ENCODE measurements at places on chromosomes 3 and 15.

DNA sequence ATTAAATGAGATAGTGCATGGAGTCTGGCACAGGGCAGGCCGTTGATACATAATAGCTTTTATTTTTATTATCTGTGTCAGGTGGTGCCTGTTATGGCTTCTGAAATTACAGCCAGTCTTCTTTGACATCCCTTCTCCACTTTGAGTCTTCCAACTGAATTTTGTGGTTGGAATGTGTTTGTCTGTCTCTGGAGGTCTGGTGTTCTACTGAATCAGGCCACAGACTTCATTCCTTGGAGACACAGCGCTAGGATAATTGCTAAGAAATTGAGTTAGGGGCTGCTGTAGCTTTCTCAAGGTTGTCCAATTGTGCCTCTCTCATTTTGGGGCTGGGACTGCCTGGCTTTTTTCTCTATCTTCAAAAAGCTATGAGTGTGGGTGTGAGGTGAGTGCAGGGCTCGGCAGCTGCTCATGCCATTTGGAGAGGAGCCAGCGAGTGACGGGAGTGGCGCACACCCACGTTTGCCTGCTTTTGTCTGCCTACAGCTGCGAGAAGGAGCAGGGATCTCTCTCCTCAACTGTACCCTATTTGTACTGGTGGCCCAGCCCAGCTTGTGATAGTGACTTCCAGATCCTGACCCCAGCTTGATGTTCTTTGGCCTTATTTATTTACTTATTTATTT lies 49.8 kb upstream of the SYN2 start:
- no peaks in the 10 kb centered on the region for H3K36me3 ChIP-seq
- no peak overlapping the region for H3K27ac ChIP-seq
- H3K4me3 ChIP-seq: no peak overlapping the region
- no peaks in the 10 kb centered on the region for H3K4me1 ChIP-seq
- H3K27me3 ChIP-seq: no peaks in the 10 kb centered on the region

- no peaks in the 10 kb centered on the region for H3K27me3 ChIP-seq
- DNase-seq: no peak
- no peaks in the 10 kb centered on the region for H3K36me3 ChIP-seq
- H3K27ac ChIP-seq: no peak overlapping the region
- no peak overlapping the region for H3K4me3 ChIP-seq
These were observed 22.3 kb upstream of the EIF1B start for GRCh38 chr3:40287248-40287647.

DNA sequence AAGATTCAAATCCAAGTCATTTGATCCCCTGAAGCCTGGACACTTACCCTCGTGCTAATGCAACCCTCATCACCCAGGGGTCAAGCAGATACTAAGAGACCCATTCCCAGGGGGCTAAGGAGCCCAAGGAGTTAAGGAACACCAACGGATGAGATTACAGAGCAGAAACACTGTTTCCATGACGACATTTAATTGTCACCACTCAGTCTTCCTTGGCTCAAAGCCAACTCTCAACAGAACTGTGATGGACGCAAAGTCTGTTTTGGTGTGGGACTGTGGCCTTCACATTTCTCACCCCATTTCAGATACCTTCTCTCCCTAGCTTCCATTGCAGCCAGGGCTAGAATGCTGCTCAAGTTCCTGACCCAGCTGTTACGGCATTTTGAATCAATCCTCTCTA lies 383.5 kb upstream of the WNT5A start:
- H3K27ac ChIP-seq: no peak overlapping the region
- H3K4me1 ChIP-seq: no peaks in the 10 kb centered on the region
- no peaks in the 10 kb centered on the region for H3K27me3 ChIP-seq
- H3K36me3 ChIP-seq: no peaks in the 10 kb centered on the region
- DNase-seq: no peak
- H3K4me3 ChIP-seq: no peak overlapping the region

DNA sequence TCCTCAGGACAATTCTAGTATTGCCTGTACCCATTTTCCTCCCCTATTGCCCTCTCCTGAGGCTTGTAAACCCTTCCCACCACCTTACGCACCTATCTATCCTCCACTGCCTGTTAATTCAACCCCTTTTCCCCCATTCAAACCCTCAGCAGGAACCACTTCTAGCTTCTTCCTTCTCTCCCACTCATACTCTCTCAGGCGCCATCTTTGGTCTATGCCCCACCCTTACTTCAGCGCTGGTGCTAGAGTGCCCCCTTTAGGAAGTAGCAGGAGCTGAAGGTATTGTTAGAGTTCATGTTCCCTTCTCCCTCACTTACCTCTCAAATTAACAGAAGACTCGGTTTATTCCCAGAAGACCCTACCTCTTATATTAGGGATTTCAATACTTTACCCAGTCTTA lies 121.8 kb upstream of the NLGN1 start:
- H3K4me3 ChIP-seq: no peak overlapping the region
- H3K4me1 ChIP-seq: no peaks in the 10 kb centered on the region
- H3K36me3 ChIP-seq: no peaks in the 10 kb centered on the region
- DNase-seq: no peak
- H3K27me3 ChIP-seq: no peaks in the 10 kb centered on the region
- H3K27ac ChIP-seq: no peak overlapping the region

GRCh38 chr3:46091046-46091445 lies 63.8 kb upstream of the XCR1 start:
- no peaks in the 10 kb centered on the region for H3K36me3 ChIP-seq
- no peak overlapping the region for H3K27ac ChIP-seq
- no peak for DNase-seq
- no peaks in the 10 kb centered on the region for H3K4me1 ChIP-seq
- no peaks in the 10 kb centered on the region for H3K27me3 ChIP-seq

GRCh38 chr3:195154793-195155535 lies 116.0 kb downstream of the XXYLT1 start:
- DNase-seq: peak; percentile 56
- H3K4me1 ChIP-seq: peaks cover 27% of the 10 kb centered on the region
- H3K27ac ChIP-seq: peak overlapping the region; percentile 7
- no peaks in the 10 kb centered on the region for H3K36me3 ChIP-seq

DNA sequence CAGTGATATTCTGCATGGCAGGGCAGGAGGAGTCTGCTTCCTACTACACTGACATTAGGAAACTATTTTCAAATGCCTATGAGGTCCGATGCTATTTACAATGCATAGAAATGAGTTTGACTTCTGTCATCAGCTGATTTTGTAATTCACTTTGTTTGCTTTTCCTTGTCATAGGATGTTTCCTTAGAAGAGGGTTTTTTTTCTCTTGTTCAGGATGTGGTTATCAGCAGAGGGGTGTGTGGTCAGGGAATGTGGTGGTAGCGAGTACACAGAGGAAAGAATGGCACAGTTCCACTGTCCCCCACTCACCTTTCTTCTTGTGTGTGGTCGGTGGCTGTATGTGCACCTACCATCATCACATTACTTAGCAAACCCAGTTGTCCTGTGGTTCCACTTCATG lies 231.5 kb downstream of the LRTM1 start:
- no peaks in the 10 kb centered on the region for H3K4me1 ChIP-seq
- no peaks in the 10 kb centered on the region for H3K36me3 ChIP-seq
- H3K27me3 ChIP-seq: no peaks in the 10 kb centered on the region

- H3K27ac ChIP-seq: no peak overlapping the region
- no peak overlapping the region for H3K4me3 ChIP-seq
- no peak for DNase-seq
- no peaks in the 10 kb centered on the region for H3K36me3 ChIP-seq
- H3K27me3 ChIP-seq: no peaks in the 10 kb centered on the region
- H3K4me1 ChIP-seq: peaks cover 40% of the 10 kb centered on the region
These were observed 140.2 kb downstream of the GBE1 start for GRCh38 chr3:81621277-81621676.

DNA sequence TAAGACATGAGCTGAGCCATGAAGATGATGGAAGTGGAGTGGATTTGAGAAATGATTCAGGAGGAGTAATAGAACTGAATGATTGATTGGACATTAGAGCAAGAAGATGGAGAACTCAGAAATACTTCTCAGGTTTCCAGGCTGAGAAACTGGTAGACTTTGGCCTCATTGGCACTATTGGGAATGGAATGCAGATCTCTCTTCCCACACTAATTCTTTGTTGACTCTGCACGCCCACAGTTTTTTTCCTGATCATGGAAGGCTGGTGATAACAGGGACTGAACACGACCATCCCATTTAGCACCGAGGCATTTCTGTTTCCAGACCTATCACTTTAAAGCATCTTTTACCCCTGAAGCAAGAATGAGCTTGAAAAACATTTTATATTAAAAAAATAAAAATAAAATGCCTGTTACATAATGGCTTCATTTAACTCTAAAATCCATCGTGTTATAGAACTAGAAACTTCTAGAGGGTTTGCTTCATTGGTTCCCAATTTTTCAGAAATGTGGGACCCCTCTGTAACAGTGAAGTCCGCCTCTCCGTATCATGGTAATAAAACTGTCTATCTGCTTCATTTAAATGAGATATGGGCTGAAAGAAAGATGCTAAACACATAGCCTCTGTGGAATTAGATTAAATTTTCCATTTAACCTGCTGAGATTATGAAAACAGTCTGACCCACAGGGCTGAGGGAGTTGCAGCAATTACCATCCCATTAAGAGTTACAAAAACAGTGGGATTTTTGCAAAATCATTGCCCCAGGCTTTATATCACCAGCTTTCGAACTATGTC lies 562.0 kb upstream of the CFAP20DC start:
- no peaks in the 10 kb centered on the region for H3K27me3 ChIP-seq
- peaks cover 9% of the 10 kb centered on the region for H3K4me1 ChIP-seq
- no peak for DNase-seq
- no peak overlapping the region for H3K4me3 ChIP-seq
- H3K27ac ChIP-seq: no peak overlapping the region

All from cardiac muscle cell (in vitro differentiated cells and primary cell).